ENCODE measurements at places on chromosomes 12 and 14. TPM values are rescaled to one million over a fixed set of nuclear protein-coding genes. Genes with fewer than 3 reads are reported as not detected.
A peak's percentile ranks its signal among the peaks of the same experiment; 100 is the strongest.

GRCh38 chr14:87043667-87044200 is 949.2 kb downstream of the GALC start:
- H3K4me1 ChIP-seq: no peaks in the 10 kb centered on the region
- no peaks in the 10 kb centered on the region for H3K36me3 ChIP-seq
- H3K27me3 ChIP-seq: no peaks in the 10 kb centered on the region
- H3K27ac ChIP-seq: no peak overlapping the region
- no peak for DNase-seq

GRCh38 chr12:52342781-52343490 is 21.7 kb upstream of the KRT83 start:
- H3K4me3 ChIP-seq: no peak overlapping the region
- no peak overlapping the region for H3K27ac ChIP-seq
- no peak for DNase-seq
- H3K4me1 ChIP-seq: no peaks in the 10 kb centered on the region
- no peaks in the 10 kb centered on the region for H3K27me3 ChIP-seq

GRCh38 chr12:71810921-71811320 is 28.6 kb upstream of the TBC1D15 start:
- DNase-seq: no peak
- no peaks in the 10 kb centered on the region for H3K4me1 ChIP-seq
- no peak overlapping the region for H3K27ac ChIP-seq

- H3K4me3 ChIP-seq: no peak overlapping the region
- H3K27me3 ChIP-seq: no peaks in the 10 kb centered on the region
- H3K4me1 ChIP-seq: no peaks in the 10 kb centered on the region
- no peak overlapping the region for H3K27ac ChIP-seq
- DNase-seq: no peak
These were observed 661.3 kb downstream of the RPL10L start for GRCh38 chr14:45990252-45990651.

GRCh38 chr12:79725987-79726386 is 35.2 kb upstream of the PAWR start:
- no peak overlapping the region for H3K27ac ChIP-seq
- H3K36me3 ChIP-seq: no peaks in the 10 kb centered on the region
- H3K27me3 ChIP-seq: peaks cover 16% of the 10 kb centered on the region

DNA sequence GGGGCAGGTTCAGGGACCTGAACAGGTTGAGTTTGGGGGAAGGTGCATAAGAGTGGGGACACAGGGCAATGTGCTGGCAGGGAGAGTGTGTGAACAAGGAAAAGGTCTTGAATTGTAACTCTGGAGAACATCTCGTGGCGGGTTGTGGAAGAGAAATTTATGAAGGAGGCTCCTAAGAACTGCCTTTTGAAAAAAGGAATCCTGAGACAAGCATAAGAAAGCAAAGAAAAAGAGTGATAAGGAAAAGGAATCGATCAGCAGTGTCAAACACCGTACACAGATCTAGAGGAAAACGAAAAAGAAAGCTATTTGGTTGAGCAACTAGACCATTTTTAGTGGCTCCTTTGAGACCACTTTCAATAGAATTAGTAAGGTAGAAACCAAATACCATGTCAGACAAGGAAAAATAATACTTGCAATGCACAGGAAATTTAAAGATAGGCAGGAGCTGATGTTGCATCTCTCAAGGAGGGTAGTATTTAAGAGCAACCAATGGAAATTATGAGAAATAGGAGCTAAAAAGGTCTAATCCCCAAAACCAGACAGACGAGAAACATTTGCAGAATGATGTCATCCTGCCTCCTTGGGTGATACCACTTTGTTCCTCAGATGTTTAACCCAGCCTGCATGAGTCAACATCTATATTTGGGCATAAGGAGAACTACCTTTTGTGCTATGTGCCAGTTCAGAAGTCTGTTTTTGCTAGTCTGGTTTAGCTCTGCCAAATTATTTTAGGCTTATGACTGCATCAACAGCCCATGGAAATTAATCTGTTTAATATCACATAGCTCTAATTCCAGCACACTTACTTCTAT is 64.5 kb upstream of the STK38L start:
- peak; percentile 63 for DNase-seq
- H3K4me1 ChIP-seq: peaks cover 36% of the 10 kb centered on the region

DNA sequence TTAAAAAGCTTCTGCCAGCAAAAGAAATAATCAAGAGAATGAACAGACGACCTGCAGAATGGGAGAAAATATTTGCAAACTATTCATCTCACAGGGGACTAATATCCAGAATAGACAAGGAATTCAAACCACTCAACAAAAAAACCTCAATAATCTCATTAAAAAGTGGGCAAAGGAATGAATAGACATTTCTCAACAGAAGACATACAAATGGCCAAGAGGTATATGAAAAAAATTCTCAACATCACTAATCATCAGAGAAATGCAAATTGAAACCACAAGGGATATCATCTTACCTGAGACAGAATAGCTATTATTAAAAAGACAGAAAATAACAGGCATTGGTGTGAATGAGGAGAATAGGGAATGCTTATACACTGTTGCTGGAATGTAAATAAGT is 270.0 kb downstream of the DACT1 start:
- no peak for DNase-seq
- peaks cover 2% of the 10 kb centered on the region for H3K27me3 ChIP-seq
- H3K4me3 ChIP-seq: no peak overlapping the region
- no peaks in the 10 kb centered on the region for H3K36me3 ChIP-seq
- H3K4me1 ChIP-seq: no peaks in the 10 kb centered on the region

DNA sequence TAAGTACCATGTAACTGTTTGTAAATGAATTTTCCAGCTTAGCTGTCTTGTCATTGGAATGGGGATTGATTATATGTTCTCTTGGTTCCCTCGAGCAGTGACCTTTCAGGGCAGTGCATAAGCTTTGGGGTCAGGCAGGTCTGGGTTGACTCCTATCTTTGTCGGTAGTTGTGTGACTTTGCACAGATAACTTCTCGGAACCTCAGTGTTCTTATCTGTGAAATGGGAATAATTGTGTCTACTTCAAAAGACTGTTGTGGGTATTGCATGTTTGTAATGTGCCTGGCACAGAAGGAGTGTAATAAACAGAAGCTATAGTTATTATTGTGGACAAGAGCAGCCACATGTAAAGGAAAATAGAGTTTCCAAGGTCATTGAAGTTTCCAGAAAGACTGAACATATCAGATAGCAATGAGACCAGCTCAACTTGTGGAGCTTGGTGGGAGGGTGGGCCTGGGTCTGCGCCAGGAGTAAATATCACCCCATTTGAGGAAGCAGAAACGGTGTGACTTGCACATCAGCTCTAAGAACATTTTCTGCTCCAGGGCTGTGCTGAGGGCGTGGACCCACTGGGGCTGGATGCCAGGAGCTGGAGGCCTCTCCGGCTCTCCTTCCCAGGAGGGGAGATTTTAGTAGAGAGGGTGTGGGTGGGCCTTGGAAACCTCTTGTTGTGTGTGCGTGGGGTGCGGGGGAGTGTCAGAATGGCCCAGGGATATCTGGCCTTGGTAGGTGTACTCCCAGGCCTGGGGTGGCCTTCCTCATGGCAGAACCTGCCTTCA is 19.7 kb downstream of the FOS start:
- H3K27ac ChIP-seq: no peak overlapping the region
- H3K4me3 ChIP-seq: no peak overlapping the region
- peaks cover 40% of the 10 kb centered on the region for H3K4me1 ChIP-seq
- no peaks in the 10 kb centered on the region for H3K36me3 ChIP-seq

DNA sequence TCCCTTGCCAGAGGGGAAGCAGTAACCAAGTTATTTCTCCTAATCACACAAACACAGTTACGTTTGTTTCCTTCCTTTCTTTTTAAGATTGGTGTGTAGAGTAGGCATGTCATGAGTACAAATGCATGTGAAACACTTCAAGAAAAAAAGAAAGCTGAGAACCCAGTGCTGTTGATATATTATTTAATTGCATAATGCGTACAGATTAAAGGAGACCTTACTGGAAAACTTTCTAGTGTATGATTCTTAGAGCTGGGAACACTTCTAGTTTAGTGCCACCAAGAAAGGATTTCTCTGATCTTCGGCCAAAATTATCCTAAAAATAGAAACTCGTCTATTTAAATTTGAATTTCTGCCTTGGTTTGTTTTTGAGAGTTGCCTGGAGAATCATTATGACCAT is 365.5 kb downstream of the CCDC91 start:
- no peak for DNase-seq
- no peak overlapping the region for H3K4me3 ChIP-seq
- no peaks in the 10 kb centered on the region for H3K27me3 ChIP-seq
- peaks cover 12% of the 10 kb centered on the region for H3K36me3 ChIP-seq
- no peak overlapping the region for H3K27ac ChIP-seq

GRCh38 chr12:114328292-114328691 is 77.7 kb downstream of the TBX5 start:
- no peak for DNase-seq
- H3K36me3 ChIP-seq: no peaks in the 10 kb centered on the region
- peaks cover 1% of the 10 kb centered on the region for H3K27me3 ChIP-seq
- H3K27ac ChIP-seq: no peak overlapping the region
- H3K4me1 ChIP-seq: no peaks in the 10 kb centered on the region

GRCh38 chr14:24277606-24278321 is 6.4 kb upstream of the RABGGTA start:
- peak overlapping the region; percentile 77 for H3K27ac ChIP-seq
- peaks cover 60% of the 10 kb centered on the region for H3K4me1 ChIP-seq
- no peak overlapping the region for H3K4me3 ChIP-seq

DNA sequence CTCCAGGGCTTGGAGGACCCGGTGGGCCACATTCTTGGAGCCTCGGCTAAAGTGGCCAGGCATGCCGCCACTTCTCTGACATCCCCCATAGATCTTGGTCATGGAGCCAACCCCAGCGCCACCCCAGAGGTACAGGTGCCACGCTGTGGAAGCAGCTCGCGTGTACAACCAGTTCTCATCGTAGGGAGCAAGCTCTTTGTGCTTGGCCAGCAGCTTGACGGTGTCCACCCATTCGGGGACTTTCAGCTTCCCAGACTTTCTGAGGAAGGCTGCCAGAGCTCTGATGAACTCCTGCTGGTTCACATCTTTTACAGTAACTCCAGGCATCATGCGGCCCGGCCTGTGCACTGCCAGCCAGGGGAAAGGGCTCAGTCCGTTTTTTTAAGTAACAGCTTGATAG is 29.3 kb upstream of the EAPP start:
- DNase-seq: no peak
- H3K27ac ChIP-seq: no peak overlapping the region
- H3K4me1 ChIP-seq: no peaks in the 10 kb centered on the region
- no peaks in the 10 kb centered on the region for H3K27me3 ChIP-seq
- no peak overlapping the region for H3K4me3 ChIP-seq

GRCh38 chr14:57502586-57503254 is 9.1 kb upstream of the CCDC198 start:
- H3K27ac ChIP-seq: no peak overlapping the region
- no peak for DNase-seq
- H3K36me3 ChIP-seq: no peaks in the 10 kb centered on the region
- no peaks in the 10 kb centered on the region for H3K4me1 ChIP-seq
- no peaks in the 10 kb centered on the region for H3K27me3 ChIP-seq

DNA sequence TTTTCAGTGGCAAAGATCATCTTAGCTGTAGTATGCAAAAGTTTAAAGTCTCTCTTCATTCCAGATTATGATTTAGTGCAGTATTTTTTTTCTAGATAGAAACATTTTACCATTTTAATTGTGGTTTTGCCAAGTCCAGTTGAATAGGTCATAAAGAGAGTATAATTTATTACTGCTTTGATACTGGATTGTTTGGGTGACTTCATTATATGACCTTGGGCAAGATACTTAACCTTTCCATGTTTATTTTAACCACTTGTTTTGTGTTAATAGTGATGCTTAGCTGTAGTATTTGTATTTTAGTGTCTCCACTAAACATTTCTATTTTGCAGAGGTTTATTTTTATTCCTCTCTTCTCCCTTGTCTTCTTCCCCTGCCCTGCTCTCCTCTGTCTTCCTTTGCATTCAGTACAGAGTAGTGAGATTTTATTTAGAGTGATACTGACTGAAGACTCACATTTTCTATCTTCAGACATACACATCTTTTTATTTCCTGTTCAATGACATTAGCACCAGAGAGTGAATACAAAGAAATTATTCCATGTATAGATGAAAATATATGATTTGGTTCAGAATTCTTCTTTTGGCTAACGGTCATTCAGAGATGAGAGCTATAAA is 215.2 kb downstream of the ERC1 start:
- no peaks in the 10 kb centered on the region for H3K27me3 ChIP-seq
- DNase-seq: no peak

DNA sequence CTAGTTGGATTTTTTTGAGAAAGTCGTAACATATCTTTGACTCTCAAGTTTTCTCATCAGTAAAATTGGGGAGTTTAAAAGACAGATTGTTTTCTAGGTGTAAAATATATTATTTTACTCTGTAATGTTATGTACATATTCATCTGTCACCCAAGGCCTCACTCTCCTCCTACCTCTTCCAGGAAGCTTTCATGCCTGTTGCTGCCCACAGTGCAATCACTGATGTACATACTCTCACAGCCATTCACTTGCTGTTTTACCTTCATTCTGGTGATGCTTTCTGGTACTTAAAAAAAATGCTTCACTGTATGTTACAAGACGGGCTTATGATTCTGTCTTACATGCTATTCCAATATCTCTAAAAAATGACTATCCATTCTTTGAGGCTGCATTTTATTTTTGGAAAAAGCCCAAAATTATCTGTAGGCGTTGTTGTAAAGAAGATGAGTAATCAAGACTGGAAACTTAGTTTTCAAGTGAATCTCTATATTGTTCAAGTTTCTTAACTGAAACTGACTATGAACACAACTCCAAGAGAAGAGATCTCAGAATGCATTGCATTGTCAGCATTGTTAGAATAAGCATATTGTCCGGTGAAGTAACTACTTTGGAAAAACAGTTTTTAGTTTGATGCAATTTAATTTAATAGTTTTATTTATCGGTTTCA is 82.5 kb downstream of the LMO3 start:
- no peaks in the 10 kb centered on the region for H3K36me3 ChIP-seq
- H3K27me3 ChIP-seq: no peaks in the 10 kb centered on the region
- DNase-seq: no peak
- no peaks in the 10 kb centered on the region for H3K4me1 ChIP-seq
- no peak overlapping the region for H3K4me3 ChIP-seq

- no peaks in the 10 kb centered on the region for H3K27me3 ChIP-seq
- H3K4me1 ChIP-seq: peaks cover 4% of the 10 kb centered on the region
- no peak overlapping the region for H3K27ac ChIP-seq
- H3K36me3 ChIP-seq: peaks cover 13% of the 10 kb centered on the region
- no peak for DNase-seq
These were observed 172.9 kb downstream of the ZFP36L1 start for GRCh38 chr14:68619790-68620574.

The HECTD4 gene
- 22.6 TPM for total RNA-seq

The SLCO1A2 gene
- total RNA-seq: not detected

The MYL2 gene
- total RNA-seq: not detected

The SOCS2 gene
- total RNA-seq: 40.5 TPM

The ASCL1 gene
- not detected for total RNA-seq

The TSPAN19 gene
- not detected for total RNA-seq

The LALBA gene
- not detected for total RNA-seq

The TPH2 gene
- total RNA-seq: not detected
